GM03348 (cell line): ENCODE measurements at places on chromosomes 12 and 14.

DNA sequence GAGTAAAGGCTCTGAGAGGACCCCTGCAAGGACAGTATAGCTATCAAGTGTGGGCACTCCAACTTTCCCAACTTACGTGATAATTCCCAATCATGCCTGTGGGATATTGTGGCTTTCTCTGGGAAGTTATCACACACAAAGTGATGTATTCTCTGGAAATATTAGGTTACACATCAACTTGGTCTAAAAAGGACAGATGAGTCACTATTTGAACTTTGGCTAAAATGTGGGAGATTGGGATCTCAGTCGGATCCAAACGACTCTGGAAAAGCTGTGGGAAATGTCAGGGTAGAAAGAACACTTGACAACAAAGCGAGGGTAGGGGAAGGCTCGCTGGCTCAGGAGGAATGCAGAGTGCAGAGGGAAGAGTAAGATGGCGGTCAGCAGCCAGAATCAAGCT lies 1048.9 kb downstream of the BCL11B start:
- no peak for DNase-seq

DNA sequence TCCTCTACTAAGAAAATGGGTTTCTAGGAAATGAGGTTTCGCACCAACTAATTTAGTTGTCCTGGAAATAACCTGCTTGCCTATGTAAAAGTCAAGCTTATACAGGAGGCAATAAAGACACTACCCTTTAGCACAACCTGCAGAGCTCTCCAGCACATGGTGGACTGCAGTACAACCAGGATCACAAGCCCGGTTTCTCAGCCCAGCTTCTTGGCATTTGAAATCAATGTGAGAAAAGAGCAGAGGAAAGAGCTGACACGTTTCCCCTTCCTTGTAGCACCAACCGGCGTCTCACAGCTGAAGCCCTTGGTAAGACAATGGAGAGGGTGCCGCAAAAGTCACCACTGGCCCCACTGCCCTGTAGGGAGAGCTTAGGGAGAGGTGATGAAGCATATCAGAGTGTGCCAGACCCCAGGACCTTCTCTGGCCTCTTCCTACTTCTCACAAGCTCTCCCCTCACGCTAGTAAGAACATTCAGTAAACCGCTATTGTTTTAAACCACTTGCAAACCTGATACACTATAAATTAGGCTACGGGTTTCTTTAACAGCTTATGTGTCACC lies 8.6 kb downstream of the SPTLC2 start:
- no peak for DNase-seq

DNA sequence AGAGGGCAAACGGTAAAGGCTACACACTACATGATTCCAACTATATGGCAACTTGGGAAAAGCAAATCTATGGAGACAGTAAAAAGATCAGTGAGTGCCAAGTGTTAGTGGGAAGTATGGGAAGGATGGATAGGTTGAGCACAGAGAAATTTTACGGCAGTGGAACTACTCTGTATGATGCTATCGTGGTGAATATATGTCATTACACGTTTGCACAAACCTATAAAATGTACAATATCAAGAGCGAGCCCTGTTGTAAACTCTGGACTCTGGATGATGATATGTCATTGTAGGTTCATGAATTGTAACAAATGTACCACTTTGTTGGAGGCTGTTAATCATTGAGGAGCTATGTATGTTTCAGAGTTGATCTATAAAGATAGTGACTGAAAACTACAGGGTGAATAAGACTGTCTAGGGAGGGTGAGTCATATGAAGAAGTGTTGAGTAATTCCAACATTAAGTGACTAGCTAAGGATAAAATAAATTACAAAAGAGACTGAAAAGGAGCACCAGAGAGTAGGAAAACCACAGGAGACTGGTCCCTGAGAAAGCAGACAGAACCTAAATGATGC lies 349.2 kb upstream of the LMO3 start:
- DNase-seq = no peak

DNA sequence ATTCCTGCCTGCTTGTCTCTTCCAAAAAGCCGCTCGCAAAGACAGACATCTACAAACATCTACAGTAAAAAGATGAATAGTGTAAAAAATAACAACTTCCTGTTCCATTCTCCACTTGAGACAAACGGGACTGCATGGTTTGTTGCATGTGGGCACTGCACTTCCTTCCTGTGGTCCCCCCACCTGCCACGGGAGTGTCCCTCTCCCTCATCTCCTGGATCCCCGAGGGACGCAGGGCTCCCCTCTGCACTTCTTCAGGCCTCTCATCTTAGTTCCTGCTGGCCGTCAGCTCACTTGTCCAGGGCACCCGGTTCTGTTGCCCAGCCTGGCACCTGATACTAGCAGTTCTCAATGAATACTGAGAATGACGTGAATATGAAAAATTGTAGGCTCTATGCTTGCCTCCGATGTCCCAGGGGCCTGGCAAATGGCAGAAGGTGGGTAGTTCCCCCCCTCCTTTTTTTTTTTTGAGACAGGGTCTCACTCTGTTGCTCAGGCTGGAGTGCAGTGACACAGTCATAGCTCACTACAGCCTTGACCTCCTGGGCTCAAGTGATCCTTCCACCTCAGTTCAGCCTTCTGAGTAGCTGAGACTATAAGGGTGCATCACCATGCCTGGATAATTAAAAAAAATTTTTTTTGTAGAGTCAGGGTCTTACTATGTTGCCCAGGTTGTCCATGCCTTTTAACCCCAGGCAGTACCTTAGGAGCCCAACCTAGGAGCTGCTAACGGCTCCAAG lies 3.5 kb upstream of the KLC1 start:
- DNase-seq = no peak

DNA sequence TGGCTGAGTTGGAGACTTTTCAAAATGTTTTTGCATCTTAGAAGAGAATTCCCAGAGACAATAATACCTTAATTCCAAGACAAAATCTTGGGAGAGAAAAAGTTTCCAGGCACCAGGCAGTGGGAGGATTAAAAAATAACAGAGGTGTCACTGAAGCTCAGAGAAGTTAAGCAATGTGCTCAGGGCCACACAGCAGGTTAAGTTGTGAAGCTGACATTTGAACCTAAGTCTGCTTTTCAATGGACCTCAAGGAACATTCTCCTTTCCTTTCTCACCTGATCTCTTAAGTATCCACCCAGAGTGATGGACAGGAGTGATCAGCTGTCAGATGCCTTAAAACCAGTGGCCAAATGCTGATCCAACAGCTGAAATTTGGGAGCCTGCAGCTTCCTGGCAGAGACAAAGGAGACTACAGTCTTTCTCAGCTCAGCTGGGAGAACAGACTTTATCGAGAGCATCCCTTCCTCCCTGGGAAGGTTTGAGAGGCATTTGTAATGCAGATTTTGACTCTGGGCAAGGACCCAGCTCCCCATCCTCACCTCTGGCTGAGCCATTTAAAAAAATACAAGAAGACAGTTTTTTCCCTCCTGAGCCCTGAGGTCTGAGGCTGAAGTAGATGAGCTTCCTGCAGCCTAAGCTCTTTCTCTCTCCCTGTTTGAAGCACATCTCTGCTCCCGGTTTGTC lies 174.9 kb upstream of the RPH3A start:
- DNase-seq = no peak

DNA sequence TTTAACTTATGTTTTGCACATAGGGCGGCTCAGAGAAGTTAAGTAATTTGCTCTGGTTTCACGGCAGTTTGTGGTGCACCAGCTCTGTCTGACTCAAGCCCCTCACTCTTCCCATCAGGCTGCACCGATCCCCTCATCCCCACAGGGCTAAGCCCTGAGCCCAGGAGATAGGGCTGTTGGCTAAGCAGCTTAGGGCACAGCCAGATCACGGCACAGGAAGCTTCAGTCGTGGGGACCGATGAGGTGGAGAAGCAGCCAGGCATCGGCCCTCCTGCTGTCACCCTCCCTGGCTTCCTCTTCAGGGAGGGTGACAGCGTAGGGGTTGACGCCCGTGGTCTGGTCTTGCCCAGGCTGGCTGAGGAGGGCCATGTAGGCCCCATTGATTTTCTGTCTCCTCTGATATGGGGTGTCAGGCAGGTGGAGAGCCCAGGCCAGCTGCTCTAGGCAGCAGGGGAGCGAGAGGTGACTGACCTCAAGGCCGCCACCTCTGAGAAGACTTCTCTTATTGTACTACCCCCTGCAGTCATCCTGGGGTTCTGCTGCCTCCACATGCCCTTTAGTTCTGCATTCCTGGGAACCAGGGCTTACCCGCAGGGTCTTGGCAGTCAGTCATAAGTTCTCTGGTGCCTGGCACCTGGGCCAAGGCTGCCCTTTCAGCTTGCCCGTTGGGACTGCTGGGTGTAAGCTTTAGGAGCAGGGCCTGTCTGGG lies 166.4 kb downstream of the TSPAN9 start:
- no peak for DNase-seq

- no peak for DNase-seq
Measured at GRCh38 chr12:22196236-22196635, 138.3 kb downstream of the ST8SIA1 start.

DNA sequence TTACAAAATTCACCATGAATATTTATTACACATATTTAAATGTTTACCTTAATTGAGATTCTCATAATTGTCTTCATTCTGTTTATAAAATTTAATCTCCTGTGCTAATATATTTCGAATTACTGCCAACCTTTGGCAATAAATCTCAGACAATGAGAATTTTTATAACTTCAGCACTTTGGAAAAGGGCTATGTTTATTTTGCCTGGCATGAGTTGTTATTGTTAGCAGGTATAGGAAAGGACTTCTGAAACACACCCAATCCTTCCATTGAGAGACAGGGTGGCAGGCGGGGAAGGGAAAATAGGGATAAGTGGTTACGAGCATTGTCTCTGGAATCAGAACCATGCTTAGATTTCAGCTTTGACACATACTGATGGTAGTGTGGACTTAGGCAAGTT lies 12.1 kb upstream of the MSRB3 start:
- DNase-seq = no peak

DNA sequence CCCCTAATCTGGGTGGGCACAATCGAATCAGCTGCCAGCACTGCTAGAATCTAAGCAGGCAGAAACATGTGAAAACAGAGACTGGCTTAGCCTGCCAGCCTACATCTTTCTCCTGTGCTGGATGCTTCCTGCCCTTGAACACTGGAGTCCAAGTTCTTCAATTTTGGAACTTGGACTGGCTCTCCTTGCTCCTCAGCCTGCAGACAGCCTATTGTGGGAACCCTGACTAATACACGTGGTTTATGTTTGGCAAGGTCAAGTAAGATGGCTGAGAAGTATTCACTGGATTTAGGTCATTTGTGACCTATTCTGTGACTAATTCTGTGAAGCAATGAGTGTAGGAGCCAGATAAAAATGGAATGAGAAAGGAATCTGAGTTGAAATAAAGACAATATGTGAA lies 11.0 kb downstream of the GPR135 start:
- DNase-seq = peak; percentile 83
